ENCODE measurements at places on chromosomes 7 and 10.

DNA sequence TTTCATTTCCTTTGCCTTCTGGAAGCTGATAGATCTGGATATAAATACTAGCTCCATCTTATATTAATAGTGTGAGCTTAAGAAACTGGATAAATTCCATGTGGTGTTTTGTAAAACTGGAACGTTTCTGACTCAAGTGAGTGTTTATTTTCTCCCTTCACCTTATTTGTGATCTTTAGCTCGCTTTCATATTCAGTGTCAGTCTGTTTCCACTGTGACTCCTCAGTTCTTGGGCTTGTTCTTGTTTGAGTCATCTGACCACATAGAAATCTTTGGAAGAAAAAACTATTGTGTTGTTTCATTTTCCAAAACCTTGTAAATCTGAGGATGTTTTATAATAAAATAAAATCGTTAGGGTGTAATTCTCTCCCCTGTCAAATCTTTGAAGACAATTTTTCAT lies 186.4 kb downstream of the POLR1F start:
- no peak for DNase-seq

- DNase-seq, result no peak
Observed at GRCh38 chr10:116265686-116266085, 7.3 kb downstream of the GFRA1 start.

DNA sequence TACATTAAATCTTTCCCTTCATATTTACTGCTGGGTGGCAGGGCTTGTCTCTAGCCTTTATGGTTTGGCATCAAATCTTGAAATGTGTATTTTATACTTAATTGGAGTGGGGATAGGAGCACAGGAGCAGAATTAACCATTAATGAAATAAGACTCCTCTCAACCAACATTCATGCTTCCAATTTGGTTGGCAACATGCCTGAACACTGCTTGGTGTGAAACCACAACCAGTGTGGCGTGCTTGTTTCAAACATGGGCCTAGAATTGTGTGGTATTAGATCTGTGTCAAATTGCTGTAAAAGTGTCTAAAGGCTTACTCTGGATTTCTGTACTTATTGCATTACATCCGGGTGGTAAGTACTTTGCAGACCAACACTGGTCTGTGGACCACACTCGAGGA lies 25.1 kb upstream of the VPS41 start:
- no peak for DNase-seq

DNA sequence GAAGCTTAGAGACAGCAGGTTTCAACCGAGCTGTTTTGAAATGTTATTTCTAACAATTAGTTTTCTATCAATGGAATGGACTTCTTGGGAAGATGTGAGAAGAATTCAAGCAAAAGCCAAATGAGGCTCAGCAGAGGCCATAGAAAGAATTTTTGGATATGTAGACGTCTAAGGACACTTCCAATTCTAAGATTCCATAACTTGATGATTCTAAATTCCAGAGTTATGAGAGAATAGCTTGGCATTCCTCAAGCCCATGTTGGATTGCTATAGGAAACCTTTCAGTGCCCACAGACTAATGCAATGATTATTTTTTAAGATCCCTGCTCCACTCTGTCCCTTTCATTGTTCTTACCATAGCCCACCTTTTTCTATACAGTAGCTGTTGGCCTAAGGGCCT lies 77.2 kb upstream of the PALS2 start:
- no peak for DNase-seq

GRCh38 chr10:49165821-49166483 lies 22.2 kb downstream of the TMEM273 start:
- no peak for DNase-seq

DNA sequence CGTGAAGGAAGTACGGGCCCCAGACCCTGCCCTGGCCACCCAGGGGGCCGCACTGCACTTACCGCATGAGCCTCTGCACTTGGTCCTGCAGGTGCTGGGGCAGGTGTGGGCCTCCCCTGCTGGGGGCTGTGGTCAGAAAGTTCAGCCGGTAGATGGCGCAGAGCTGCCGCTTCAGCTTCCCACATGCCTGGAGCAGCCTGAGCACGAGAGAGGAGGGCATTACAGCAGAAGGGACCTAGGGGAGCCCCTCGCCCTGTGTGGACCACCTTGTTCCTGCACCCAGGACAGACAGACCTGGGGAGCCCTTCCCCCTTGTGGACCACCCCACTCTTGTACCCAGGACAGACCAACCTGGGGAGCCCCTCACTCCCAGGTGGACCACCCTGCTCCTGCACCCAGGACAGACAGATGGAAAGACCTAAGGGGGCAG lies 8.7 kb upstream of the PYROXD2 start:
- DNase-seq, result no peak

DNA sequence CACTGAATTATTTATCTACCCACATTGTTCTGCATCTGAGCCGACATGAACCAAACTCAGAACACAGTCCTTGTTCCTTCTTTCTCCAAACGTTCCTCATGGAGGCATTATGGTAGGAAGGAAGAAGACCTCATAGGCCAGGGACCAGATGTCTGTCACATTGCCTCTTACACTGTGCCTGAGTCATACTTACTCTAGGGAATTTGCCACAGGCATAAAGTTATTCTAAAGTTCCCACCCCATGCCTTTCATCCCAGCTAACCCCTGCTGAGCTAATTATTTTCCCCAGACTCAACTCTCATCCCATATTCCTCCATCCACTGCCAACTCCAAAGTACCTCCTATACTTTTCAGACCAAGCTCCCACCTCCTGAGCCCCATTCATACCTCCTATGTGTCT lies 21.2 kb downstream of the MAT1A start:
- DNase-seq, result no peak

DNA sequence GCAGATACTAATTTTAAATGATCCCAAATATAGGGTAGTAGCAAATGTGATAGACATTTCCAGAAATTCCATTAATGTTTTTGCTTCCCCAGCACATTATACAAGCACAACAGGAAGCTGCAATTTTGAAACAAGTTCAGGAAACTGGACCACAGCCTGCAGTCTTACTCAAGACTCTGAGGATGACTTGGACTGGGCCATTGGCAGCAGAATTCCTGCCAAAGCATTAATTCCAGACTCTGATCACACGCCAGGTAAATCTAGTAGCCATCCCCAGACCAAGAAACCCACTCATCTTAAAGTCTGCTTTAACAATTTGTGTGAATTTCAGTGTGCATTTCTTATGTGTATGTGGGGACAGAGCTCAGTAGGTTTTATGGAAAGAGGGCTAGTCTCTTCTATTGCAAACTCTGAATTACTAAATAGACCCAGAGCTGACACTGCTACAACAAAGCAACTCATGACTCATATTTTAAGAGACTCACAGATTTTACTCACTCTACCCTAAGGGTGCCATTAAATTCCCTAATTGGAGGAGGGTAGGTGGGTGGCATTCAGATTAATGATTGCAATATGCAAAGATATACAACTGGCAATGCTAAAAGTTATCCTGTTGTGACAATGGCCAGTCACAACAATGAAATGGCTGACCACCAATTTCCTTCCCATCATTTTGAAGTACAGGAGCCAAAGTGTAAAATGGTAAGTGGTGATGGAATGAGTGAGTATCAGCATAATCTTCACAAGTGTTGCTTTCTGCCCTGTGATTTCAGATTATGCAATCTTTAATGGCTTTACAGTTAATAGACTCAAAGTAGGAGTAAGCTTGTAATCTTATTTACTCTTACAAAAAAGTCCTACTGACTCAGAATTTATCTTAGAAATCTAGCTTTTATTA lies 317.6 kb upstream of the PLXDC2 start:
- no peak for DNase-seq

- DNase-seq, result no peak
Observed at GRCh38 chr7:100446040-100446439, 9.7 kb upstream of the PPP1R35 start.

DNA sequence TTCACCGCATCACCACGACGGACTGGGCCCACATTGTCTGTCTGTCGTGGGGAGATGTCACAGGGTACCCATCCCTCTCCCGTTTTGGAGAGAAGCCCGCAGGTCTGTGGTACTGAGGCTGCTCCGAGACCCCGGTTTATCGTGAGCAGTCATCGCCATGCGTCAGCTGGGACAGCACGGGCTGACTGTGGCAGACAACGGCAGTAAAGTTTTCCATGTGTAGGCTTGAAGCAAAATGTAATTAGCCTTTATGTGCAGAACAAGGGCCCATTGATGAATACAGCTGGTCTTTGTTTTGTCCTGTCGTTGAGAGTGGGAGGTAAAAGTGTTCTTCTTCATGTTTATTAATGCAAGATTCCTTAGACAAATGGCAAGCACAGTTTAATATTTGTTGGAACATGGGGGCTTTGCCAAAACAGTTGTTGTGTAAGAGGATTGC lies 167.4 kb upstream of the SH2B2 start:
- no peak for DNase-seq

GRCh38 chr10:91939653-91940052 lies 16.1 kb downstream of the BTAF1 start:
- DNase-seq, result no peak

- DNase-seq, result no peak
Observed at GRCh38 chr7:27661811-27662489, 733 bp downstream of the HIBADH start.

- DNase-seq, result no peak
Observed at GRCh38 chr10:130746311-130746710, 565.2 kb downstream of the TCERG1L start.

GRCh38 chr7:90593205-90593604 lies 2.9 kb upstream of the CDK14 start:
- no peak for DNase-seq

GRCh38 chr10:9833942-9834341 lies 1183.7 kb upstream of the CELF2 start:
- no peak for DNase-seq

DNA sequence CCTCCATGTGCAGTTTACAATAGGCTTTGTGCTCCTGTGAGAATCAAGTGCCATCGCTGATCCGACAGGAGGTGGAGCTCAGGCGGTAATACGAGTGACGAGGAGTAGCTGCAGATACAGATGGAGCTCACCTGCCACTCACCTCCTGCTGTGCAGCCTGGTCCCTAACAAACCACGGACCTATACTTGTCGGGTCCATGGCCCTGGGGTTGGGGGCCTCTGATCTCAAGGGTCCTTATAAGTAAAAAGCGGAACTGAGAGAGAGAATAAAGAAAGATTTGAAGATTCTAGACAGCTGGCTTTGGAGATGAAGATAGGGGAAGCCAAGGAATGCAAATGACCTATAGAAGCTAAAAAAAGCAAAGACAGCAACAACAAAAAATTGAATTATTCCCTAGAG lies 130.6 kb downstream of the PLXDC2 start:
- DNase-seq, result no peak
